SJCRH30 (cell line): ENCODE measurements at places on chromosomes 5 and 9. TPM values are rescaled to one million over a fixed set of nuclear protein-coding genes. Genes with fewer than 3 reads are reported as not detected.

DNA sequence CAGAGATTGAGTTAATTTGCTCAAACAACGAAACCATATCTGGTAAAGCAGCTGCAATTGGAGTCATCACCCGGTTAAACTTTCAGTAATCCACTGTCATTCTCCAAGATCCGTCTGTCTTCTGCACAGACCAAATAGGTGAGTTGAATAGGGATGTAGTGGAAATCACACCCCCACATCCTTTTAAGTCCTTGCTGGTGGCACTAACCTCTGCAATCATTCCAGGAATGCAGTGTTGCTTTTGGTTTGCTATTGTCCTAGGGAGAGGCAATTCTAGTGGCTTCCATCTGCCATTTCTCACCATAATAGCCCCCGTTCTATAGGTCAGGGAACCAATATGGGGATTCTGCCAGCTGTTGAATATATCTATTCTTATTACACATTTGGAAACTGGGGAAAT, 14.6 kb upstream of the BTF3 start:
- H3K4me3 ChIP-seq = no peak overlapping the region
- peaks cover under 1% of the 10 kb centered on the region; the same call in 1 of the 2 replicates for H3K27me3 ChIP-seq
- H3K4me1 ChIP-seq = no peaks in the 10 kb centered on the region
- H3K36me3 ChIP-seq = no peaks in the 10 kb centered on the region
- no peak overlapping the region for H3K27ac ChIP-seq

DNA sequence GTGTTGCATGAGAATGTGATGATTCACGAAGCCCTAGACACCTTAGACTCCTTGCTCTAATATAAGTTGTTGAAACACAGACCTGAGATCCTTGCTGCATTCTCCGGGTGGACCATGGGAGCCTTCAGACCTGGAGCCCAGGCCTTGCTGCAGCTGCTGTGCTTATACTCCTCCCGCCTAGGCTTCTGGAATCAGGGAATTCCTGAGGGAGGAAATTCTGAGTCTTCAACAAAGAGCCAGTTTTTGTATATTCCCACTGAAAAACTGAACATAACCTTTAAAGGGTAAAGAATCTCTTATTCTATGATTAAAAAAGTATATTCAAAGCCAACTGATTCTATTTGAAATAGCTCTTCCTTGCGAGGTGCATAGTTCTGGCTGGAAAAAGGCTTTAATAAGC, 245.1 kb upstream of the ELAVL2 start:
- no peak overlapping the region for H3K4me3 ChIP-seq
- H3K27me3 ChIP-seq = no peaks in the 10 kb centered on the region
- DNase-seq = no peak
- no peaks in the 10 kb centered on the region for H3K4me1 ChIP-seq
- no peaks in the 10 kb centered on the region for H3K36me3 ChIP-seq

- H3K36me3 ChIP-seq = no peaks in the 10 kb centered on the region
- no peak overlapping the region for H3K27ac ChIP-seq
- no peaks in the 10 kb centered on the region for H3K4me1 ChIP-seq
Measured at GRCh38 chr5:145450286-145450885, 384.8 kb downstream of the PRELID2 start.

DNA sequence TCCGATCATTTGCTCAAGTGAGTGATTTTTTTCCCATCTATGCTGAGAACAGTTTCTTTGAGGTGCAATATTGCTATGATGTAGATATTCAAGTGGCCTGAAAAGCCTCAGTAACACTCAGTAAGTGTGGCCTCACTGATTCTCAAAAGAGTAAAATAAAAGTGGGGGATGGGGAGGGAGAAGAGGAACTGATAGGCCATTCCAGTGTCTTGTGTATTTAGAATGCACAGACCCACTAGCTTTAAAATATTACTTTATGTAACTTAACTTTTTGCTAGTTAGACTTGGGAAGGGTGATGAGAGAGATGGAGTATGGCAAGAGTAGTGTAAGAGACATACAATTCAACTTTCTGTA, 79.5 kb upstream of the ZNF608 start:
- peaks cover 3% of the 10 kb centered on the region; the same call in 1 of the 2 replicates for H3K4me1 ChIP-seq
- no peak overlapping the region for H3K27ac ChIP-seq
- DNase-seq = no peak
- no peak overlapping the region for H3K4me3 ChIP-seq

DNA sequence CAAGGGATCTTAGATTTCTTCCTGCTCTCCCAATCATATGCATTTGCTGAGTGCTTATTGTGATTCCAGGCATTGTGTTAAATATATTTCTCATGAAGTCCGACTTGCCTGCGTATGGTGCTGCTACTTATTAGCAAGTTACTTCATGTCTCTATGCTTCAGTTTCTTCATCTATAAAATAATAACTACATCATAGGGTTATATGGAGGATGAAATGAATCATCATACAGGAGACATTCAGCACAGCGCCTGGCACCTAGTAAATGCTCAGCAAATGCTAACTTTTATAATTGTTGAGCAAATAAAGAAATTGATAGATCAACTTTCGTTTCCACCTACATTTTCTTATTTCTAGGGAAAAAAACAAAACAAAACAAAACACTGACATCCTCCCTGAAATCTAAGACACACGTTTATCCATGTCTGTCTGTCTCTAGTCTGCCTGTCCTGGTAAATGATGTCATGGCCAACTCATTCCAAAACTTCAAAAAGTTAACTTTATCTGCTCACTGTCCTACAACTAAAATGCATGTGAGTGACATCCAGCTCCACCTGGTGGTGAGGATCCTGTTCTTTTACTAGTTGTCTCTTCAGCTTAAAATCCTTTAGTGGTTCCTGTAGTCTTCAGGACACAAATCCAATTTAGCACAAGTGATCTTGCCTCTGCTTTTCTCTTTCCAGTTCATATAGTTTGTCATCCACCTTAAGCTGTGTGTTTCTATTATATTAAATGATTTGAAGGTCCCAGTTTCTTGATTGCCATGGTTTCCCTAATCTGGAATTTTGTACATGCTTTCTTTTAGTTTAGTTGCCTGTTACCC, 27.7 kb downstream of the PPP3R2 start:
- H3K27ac ChIP-seq = no peak overlapping the region
- H3K27me3 ChIP-seq = no peaks in the 10 kb centered on the region
- no peak overlapping the region for H3K4me3 ChIP-seq
- no peaks in the 10 kb centered on the region for H3K4me1 ChIP-seq
- peak; percentile 38 for DNase-seq

- H3K36me3 ChIP-seq = no peaks in the 10 kb centered on the region
- H3K4me3 ChIP-seq = no peak overlapping the region
- no peaks in the 10 kb centered on the region for H3K4me1 ChIP-seq
- no peak overlapping the region for H3K27ac ChIP-seq
- no peak for DNase-seq
Measured at GRCh38 chr5:33415811-33416354, 24.9 kb upstream of the TARS1 start.

DNA sequence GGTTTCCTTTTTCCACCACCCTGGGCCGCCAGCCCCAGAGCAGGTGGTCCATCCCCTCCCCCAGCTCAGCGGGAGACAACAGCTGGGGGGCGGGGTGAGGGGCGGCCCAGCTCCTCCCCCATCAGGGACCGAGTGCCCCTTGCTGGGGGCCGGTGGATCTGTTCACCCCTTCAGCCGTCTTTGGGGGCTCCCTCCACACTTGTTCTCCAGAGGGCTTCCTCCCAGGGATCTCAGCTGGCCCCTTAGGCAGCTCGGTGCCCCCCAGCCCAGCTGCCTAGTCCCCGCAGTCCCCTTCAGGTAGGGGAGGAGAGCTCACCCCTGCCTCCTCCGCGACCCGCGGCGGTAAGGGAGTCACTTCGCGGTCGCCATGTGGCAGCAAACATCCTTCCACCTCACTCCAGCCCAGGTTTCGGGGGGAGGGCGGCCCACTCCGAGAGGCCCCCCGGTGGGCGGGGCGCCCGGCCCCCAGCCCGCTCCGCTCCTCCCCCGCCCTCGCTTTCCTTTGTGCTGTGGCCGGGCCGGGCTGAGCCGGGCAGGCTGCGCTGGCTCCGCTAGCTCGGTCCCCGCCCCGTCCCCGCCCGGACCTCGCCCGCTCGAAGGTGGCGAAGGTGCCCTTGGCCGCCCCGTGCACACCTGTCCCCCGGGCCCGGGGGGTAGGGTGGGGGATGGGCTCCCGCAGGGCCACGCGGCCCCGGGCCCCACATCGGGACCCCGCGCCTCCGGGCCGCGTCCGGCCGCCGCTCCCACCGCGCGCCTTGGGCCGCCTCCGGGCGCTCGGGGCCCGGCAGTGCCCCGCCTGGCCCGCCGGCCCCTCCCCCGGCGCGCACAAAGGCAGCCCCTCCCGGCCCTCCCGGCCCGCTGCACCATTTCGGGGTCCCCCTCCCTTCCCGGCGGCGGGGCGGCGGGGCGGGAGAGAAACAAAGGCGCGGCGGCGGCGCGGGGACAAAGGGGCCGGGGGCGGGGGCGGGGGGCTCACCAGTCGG, 683 bp downstream of the DBN1 start:
- H3K4me1 ChIP-seq = peaks cover 31% of the 10 kb centered on the region
- peak; percentile 86 for DNase-seq
- peak overlapping the region; percentile 90 for H3K4me3 ChIP-seq
- peaks cover 45% of the 10 kb centered on the region for H3K36me3 ChIP-seq
- H3K27ac ChIP-seq = peak overlapping the region; percentile 94

IL4 gene
- not detected in 2 replicates for total RNA-seq
